NCI-H1694 (cell line): ENCODE measurements at places on chromosomes 6 and 20.

DNA sequence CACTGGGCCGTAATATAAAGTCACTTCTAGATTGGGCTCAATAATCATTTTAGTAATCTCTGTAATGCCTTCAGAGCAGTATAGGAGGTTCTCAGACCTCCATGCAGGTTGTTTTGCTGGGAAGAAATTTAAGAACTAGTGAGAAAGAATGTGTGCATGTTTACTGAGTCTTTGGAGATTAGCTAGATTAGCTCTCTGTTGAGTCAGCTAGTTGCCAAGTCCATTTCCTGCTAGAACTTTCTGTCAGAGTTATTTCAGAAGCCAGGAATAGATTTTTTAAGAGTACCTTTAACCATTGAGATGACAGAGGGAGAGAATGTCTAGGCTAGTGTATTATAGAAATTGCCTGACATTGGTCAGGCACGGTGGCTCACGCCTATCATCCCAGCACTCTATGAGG is 33.3 kb downstream of the ORC3 start:
- no peak for DNase-seq

- no peak for DNase-seq
These were observed 145.6 kb downstream of the DHX35 start for GRCh38 chr20:39107741-39108140.

GRCh38 chr6:19333936-19334335 is 503.2 kb upstream of the ID4 start:
- DNase-seq: no peak

DNA sequence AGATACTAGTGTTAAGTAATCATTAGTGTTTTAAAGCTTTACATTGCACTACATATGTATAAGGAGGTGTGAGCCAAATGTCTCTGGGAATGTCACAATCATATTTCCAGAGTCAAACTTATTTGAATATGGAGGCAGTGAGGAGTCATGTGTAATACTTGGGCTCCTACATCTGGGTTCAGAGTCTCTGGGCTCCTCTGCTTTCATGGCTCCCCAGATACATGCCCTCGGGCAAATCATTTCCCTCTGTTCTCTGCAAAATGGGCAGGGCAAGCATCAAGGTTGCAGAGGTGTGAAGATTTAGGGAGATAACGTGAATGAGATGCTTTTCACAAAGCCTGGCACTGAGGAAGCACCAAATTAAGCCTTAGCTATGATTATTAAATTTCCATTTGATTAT is 138.3 kb upstream of the SGK1 start:
- DNase-seq: no peak

- no peak for DNase-seq
These were observed 15.5 kb upstream of the SNRNP48 start for GRCh38 chr6:7574500-7574899.
